Hair follicular keratinocyte (primary cell): ENCODE measurements at places on chromosomes 2 and 18. TPM values are rescaled to one million over a fixed set of nuclear protein-coding genes. Genes with fewer than 3 reads are reported as not detected.

The UGT1A5 gene
- total RNA-seq, result not detected in 2 replicates

The MROH2A gene
- 0.38 TPM in 1 of 2 replicates, not detected in the other for total RNA-seq

The CHPF gene
- total RNA-seq, result 171 and 235 TPM in 2 replicates

The AGXT gene
- total RNA-seq, result not detected in 2 replicates

The QPCT gene
- 9.7 and 32.3 TPM in 2 replicates for total RNA-seq

The PCARE gene
- total RNA-seq, result not detected in 2 replicates

The FOXI3 gene
- total RNA-seq, result not detected in 2 replicates

The LYG2 gene
- not detected in 2 replicates for total RNA-seq

The RGPD3 gene
- 0.08 and 0.16 TPM in 2 replicates for total RNA-seq

The PRPF40A gene
- 87.5 and 162 TPM in 2 replicates for total RNA-seq

The CDH19 gene
- total RNA-seq, result not detected in 2 replicates

The RBKS gene
- total RNA-seq, result 0.80 and 3.1 TPM in 2 replicates

The STARD6 gene
- not detected in 2 replicates for total RNA-seq

The AP1S3 gene
- total RNA-seq, result 16.3 and 19.0 TPM in 2 replicates
